CD8-positive, alpha-beta memory T cell (primary cell): ENCODE measurements at places on chromosomes 13 and 19. TPM values are rescaled to one million over a fixed set of nuclear protein-coding genes. Genes with fewer than 3 reads are reported as not detected.

Gene PSPN
- total RNA-seq, result 1.8 TPM

DNA sequence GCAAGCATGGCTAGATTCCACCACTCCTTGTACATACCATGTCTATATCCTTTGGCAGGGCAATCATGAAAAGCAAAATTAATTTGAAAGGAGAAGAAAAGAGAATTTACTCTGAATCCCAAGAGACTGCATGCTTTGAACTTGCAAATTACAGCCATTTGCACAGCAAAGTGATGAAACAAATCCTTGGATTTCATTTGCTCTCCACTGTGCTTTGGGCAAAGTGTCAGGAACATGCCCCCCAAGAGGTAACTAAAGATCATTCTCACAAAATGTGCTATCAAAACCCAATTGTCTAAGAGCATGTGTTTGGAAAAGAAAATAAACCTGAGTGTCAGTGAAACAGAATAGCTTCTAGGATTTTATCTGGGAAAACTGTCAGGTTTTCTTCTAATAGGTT, 298.5 kb downstream of the GPC6 start:
- DNase-seq, result no peak

DNA sequence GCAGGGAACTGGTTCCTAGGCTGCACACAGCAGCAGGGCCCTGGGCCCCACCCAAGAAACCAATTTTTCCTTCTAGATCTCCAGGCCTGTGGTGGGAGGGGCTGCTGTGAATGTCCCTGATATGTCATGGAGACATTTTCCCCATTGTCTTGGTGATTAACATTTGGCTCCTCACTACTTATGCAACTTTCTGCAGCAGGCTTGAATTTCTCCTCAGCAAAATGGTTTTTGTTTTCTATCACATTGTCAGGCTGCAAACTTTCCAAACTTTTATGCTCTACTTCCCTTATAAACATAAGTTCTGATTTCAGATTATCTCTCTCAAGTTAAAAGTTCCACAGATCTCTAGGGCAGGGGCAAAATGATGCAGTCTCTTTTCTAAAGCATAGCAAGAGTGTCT, 310.2 kb upstream of the PCDH20 start:
- DNase-seq, result no peak

- DNase-seq, result no peak
These were observed 15.9 kb upstream of the MEIS3 start for GRCh38 chr19:47435196-47435595.

DNA sequence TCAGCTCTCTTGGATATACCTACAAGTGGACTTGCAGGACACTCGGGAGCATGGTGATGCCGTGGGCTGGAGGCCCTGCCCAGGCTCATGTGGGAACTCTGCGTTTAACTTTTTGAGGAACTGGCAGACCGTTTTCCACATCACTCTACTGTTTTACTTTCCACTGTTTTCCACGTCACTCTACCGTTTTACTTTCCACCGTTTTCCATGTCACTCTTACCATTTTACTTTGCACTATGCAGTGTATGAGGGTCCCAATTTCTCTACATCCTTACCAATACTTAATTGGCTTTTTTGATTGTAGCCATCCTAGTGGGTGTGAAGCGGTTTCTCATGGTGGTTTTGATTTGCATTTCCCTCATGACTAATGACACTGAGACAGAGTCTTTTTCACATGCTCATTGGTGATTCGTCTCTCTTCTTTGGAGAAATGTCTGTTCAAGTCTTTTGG, 40.5 kb downstream of the GATAD2A start:
- no peak for DNase-seq

Gene ZNF266
- total RNA-seq, result 34.7 TPM

GRCh38 chr13:59475911-59476310, 687.8 kb downstream of the DIAPH3 start:
- no peak for DNase-seq

DNA sequence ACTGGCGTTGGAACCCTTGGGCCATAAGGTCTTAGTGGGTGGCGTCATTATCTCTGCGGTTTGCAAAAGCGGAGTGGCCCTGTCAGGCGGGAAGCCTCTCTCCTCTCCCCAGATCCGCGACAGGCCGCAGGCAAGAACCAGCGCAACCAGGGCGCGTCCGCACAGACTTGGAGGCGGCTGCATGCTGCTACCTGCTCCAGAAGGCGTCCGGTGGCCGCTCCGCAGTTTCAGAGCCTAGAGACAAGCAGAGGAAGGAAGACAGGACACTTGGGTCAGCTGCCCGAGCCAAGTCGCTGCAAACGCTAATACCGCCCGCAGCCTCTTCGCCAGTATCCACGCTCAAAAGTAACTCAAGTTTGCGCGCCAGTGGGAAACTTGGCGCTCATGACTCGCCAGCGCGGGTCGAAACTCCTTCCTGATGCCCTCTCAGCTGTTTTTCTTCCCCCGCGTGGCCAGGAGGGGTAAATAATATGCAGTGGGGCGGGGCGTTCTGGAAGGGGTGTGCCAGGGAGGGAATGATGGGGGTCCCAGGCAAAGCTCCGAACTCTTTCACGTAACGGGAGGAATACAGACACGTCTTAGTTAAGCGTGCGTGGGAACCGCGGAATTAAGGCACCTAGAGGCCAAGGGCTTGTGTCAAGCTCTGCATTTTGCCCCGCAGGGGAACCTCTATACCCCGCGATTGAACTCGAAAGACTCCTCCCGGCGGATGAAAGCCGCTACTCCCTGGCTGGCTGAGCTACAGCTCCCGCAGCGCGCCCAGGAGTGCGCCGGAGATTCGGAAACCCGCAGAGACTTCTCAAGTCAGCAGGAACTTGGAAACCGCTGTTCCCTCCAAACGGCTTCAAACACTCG, at the start of gene EDNRB:
EDNRB (minus strand) TSS at position 441 of the 855 bp plus-strand sequence; CDS start at position 183, 258 bp downstream.
- no peak for DNase-seq

- DNase-seq, result no peak
These were observed 13.8 kb downstream of the CHAF1A start for GRCh38 chr19:4416268-4416667.

DNA sequence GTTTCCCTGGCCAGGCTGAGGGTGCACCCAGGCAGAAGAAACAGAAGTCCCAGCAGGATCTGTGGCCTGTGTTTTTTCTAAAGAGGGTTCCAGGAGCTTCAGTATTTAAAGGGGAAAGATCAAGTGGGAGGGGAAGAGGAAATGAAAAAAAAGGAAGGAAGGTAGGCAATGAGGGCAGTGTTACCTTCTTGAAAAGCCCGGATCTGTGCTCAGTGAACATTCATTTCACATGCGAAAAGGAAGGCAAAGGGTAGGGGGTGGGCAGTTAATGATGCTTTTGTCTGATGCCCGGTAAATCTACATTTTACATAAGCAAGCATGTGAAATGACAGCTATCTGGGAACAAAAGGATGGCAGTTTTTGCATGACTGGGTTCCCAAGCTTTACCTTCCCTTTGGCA, 326.2 kb downstream of the UQCRFS1 start:
- no peak for DNase-seq

Gene SLAIN1
- total RNA-seq, result 29.6 TPM

Gene ALOX5AP
- total RNA-seq, result 19.1 TPM

DNA sequence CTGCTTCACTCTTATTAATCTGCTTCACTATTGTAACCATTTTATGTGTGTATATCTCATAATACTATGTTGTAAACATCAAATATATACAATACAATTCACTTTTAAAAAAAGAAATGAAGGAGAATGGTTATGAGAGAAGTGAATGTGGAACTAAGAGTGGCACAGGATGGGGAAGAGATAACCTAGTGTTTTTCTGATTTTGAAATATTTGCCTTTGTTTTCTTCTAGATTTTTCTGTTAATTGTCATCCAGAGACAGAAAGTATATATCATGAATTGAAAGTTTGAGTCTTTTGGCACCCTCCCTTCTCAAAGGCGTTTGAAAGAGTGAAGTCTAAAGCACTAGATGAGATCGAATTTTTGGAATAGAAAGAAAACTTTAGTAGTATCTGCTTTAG, 2.8 kb downstream of the DNAJC3 start:
- DNase-seq, result no peak

DNA sequence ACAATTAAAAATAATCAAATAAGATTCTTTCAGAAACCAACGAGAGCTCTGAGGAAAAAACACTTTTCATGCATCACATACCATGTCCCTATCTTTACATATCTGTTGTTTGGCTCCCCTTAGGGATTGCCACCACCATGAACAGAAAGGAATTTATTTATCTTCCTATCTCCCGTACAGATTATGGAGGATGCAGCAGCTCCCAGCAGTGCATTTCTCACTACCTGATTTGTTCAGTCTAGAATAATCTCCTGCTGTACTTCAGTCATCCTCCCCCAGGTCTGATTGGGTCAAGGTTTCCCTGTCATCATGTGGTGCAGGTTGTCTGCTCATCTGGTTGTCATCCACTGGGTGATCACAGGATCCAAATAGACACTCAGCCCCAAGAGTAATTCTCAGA, 451.3 kb downstream of the OXGR1 start:
- no peak for DNase-seq

Gene ZSCAN5B
- total RNA-seq, result not detected

GRCh38 chr19:13238891-13239534, 88.8 kb downstream of the IER2 start:
- no peak for DNase-seq

DNA sequence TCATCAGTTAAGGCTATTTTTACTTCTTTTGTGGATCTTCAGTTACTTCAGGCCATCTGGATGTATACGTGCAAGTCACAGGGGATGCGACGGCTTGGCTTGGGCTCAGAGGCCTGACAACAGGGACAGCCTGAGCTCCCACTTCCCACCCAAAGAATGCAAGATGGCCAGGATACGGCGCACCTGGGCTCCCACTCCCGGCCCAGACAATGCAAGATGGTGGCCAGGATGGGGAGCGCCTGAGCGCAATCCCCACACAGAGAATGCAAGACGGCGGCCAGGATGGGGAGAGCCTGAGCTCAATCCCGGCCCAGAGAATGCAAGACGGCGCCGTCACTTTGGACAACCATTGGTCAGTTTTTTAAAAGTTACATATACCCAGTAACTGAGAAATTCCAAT, 25.3 kb upstream of the MIER2 start:
- no peak for DNase-seq

GRCh38 chr13:77048681-77049080, 21.7 kb upstream of the FBXL3 start:
- no peak for DNase-seq

- DNase-seq, result no peak
These were observed 97.6 kb upstream of the SLITRK6 start for GRCh38 chr13:85896516-85897450.

DNA sequence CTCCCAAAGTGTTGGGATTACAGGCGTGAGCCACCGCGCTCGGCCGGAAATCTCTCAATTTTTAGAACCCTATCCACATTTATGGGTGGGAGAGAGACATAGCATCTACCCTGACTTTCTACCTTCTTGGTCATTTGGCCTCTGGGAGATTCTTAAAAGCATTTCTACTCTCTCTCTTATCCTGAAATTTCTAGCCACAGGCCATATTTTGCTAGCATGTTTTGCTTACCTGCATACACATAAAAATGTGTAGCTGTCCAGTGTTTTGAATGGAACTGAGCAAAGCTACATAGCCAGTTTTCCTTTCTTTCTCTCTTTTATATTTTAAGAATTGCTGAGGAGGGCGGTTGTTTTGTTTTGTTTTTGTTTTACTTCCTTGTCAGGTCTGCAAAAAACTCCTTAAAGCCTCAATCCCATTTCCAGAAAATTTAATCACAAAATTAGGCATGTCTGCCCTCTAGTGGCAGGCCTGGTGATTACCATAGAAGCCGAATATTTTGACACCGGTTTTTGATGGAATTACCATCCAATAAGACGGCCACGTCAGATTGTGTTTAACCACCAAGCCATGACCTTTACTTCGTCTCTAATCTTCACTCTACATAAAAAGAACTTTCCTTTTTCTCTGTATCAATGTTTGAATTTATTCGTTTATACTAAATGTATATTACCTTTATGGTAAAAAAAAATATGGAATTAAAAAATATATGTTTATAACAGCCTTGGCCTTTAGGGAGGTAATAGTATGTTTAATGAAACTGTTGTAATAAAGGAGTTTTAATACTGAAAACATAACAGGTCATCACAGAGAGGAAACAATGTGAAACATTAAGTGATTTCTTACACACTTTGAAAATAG, 34.4 kb upstream of the OXGR1 start:
- DNase-seq, result peak; percentile 21

- peak; percentile 65 for DNase-seq
These were observed 7.2 kb downstream of the UHRF1 start for GRCh38 chr19:4916292-4917082.

GRCh38 chr19:35247526-35248309, 1.1 kb upstream of the LSR start:
- DNase-seq, result peak; percentile 58

DNA sequence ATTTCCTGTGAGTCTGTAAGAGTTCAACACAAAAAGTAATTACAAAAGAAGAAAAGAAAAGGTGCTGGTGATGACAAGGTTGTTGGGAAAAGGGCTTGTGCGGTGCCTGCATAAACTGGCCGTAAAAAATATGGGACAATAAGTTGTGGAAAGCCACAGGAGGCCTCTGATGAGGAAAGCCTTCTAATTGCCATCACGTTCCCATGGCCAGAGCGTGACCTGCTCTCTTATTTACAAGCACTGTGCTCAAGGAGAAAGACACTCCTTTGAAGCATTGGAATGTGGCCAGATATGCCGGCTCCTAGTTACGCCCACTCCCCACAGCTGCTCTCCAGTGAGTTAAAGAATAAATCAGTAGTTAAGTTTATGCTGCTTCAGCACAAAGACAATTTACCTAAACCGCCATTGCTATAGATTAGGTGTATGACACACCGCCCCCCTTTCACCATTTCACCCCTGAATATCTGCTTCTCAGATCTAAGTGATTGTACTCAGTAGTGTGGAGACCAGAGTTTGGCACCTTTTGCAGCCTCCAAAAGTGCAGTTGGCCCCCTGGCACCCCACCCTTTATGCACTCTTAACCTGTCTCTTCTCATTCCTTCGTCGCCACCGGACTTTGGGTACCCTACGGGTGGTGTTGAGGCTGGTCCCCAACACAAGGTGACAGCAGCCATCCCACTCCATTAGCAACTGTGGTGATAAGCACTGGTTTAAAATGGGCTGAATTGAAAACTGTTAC, 8.1 kb upstream of the PGLYRP1 start:
- no peak for DNase-seq

- peak; percentile 18 for DNase-seq
These were observed 434 bp upstream of the FNDC3A start for GRCh38 chr13:48975101-48975855.

DNA sequence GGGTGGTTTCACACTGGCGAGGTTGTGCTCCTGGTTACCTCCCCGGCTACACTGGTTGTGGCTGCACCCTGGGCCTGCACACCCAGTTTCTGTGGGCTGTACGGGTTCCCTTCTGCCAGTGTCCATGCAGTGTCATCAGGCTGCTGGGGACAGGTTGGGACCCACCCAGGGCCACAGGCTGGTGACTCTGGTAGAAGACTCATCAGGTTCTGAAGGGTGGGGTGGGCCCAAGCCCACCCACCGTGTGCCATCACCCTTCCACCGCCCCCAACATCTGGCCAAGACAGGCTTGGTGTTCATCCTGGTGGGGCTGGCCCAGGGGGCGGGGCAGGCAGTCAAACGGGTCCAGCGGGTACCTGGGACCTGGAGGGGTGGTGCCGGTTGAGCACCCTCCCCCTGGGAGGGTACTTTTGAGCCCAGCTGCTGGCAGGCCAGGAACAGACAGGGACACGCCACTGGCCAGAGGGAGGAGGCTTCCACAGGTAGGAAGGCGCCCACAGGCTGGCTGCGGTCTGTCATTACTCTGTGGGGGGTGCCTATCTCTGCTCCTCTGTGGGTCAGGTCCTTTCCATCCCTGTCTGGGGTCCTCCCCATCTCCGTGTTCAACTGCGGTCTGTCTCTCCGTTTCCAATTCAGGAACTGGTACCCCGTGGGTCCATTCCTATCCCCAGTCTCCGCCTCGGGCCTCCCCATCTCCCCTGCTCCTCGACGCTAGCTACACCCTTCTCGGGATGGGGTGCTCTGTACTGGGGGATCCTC, at the start of gene RNF225:
RNF225 (plus strand) TSS at position 437 of the 759 bp plus-strand sequence. CDS start 434 bp downstream, outside the sequence.
- no peak for DNase-seq

- no peak for DNase-seq
These were observed 328.1 kb downstream of the SLITRK5 start for GRCh38 chr13:87999240-87999700.
